ENCODE measurements at places on chromosomes 11 and 22. TPM values are rescaled to one million over a fixed set of nuclear protein-coding genes. Genes with fewer than 3 reads are reported as not detected.

Gene SMDT1
- total RNA-seq: 72.8 TPM

Gene MIAT
- total RNA-seq: 0.45 TPM

Gene CTSF
- total RNA-seq: 59.2 TPM

DNA sequence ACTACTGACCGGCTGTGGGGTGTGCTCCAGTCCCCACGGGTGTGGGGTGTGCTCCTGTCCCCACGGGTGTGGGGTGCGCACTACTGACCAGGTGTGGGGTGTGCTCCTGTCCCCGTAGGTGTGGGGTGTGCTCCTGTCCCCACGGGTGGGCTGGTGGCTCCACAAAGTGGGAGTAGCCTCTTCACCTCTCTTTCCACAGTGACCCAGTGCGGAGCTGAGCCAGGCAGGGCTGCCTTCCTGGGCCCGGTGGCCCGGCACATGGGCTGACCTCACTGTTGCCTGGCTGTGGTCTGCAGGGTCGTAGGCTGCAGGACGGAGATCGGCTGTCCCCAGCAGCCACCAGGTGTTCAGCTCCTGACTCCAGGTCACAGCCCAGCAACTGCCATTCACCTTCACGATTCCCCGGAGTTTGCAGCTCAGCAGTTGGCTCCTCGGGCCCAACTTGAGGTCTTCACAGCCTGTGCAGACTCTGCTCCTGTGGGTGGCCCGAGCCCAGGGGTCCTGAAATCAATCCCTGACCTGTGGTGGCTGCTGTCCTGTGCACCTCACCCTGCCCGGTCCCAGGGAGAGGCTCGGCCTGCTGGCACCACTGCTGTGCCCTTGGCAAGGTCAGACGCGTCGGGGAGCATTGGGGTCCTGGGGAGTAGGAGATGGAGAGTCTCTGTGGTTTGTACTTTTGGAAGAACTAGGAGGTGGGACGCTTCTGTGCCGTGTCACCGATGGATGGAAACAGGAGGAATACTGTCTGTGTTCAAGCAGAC lies 414.3 kb downstream of the TBC1D22A start:
- H3K36me3 ChIP-seq: no peaks in the 10 kb centered on the region
- no peaks in the 10 kb centered on the region for H3K4me1 ChIP-seq
- DNase-seq: no peak
- no peak overlapping the region for H3K4me3 ChIP-seq
- no peaks in the 10 kb centered on the region for H3K27me3 ChIP-seq

DNA sequence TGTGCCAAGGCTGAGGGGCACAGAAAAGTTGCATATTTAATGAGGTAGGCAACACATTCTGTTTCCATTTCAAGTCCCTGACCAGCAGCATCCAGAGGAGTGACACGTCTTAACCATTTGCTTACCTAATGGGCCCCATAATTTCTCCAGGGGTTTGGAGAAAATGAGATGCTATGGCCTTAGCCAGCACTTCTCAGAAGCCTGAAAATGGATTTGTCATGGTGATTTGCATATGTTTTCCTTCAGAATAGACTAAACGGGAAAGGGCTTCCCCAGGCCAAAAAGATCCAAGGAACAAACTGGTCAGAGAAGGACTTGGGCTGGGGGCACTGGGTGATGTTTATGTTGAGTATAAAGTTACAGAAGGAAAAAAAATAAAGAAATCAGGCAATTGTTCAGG lies 16.7 kb downstream of the CSRP3 start:
- no peak for DNase-seq
- no peaks in the 10 kb centered on the region for H3K4me1 ChIP-seq
- no peaks in the 10 kb centered on the region for H3K27me3 ChIP-seq
- no peak overlapping the region for H3K27ac ChIP-seq

GRCh38 chr11:15434529-15434928 lies 319.8 kb downstream of the INSC start:
- no peak overlapping the region for H3K27ac ChIP-seq
- no peak for DNase-seq
- H3K4me3 ChIP-seq: no peak overlapping the region
- H3K36me3 ChIP-seq: no peaks in the 10 kb centered on the region
- no peaks in the 10 kb centered on the region for H3K4me1 ChIP-seq

Gene DNAJB13
- 0.90 TPM for total RNA-seq

Gene FAM89B
- 51.7 TPM for total RNA-seq

Gene SCGB2A2
- not detected for total RNA-seq

Gene OR51B4
- total RNA-seq: not detected

DNA sequence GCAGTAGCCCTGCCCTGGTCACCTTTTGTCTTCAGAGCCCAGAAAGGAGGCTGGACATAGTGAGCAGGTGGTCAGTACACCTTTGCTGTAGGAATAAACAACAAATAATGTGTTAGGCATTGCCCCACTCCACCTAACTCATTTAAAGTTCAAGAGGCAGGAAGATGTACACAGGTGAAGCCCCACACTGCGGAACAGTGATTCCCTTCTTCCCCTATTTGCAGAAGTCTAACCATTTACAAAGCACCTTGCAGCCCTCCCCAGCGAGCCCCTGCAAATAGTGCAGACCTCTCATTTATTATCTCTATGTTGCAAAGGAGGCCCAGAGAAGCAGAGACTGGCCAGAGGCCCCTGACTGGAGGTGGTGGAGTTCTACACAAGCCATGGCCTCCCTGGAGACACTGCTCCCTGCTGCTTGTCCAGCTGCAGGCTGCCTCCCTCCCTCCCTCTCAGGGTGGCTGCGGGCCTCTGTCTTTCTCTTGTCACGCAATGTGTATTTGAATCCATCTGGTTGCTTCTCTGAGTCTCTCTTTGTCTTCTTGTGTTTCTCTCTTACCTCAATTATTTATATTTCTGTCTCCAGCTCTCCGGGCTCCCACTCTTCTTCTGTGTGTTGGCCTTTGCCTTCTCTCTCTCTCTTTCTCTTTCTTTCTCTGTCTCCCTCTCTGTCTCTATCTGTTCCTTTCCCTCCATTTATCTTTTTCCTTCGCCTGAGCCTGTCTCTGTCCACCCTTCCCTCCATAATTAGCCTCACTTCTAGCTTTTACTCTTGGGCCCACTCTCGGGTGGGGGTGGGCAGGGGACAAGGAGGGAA lies 59.1 kb upstream of the PRDM11 start:
- H3K36me3 ChIP-seq: no peaks in the 10 kb centered on the region
- H3K4me1 ChIP-seq: no peaks in the 10 kb centered on the region
- DNase-seq: no peak
- no peak overlapping the region for H3K4me3 ChIP-seq

GRCh38 chr11:27304514-27304913 lies 58.5 kb downstream of the CCDC34 start:
- H3K4me3 ChIP-seq: no peak overlapping the region
- no peaks in the 10 kb centered on the region for H3K27me3 ChIP-seq
- DNase-seq: no peak
